ENCODE measurements at places on chromosomes 5 and 9. TPM values are rescaled to one million over a fixed set of nuclear protein-coding genes. Genes with fewer than 3 reads are reported as not detected.

Gene PPIP5K2
- 54.2 TPM for total RNA-seq

GRCh38 chr9:134179918-134180785 is 15.8 kb upstream of the RNU6ATAC start:
- no peak for ATAC-seq

- ATAC-seq, result no peak
Observed at GRCh38 chr9:91073811-91074771, 272.5 kb downstream of the SYK start.

DNA sequence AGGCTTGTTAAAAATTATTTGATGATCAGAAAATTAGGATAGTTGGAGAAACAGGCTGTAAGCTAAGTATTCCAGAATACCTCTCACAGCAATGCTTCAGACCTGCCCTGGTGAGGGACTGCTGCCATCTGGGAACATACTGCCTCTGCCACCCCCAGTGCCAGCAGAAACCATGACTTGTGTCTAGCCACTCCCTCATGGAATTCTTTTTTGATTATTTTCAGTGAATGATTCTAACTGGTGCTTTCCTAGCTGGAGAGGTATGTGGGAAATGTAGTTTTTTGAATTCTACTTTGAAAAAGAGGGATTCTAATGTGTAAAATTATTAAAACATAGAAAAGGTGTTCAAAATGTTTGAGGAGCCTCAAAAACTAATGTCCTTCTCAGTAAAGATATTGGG is 126.3 kb downstream of the HMHB1 start:
- ATAC-seq, result no peak

Gene CACNA1B
- total RNA-seq, result 12.5 TPM

- no peak for ATAC-seq
Observed at GRCh38 chr5:116764941-116765340, 190.3 kb upstream of the SEMA6A start.

DNA sequence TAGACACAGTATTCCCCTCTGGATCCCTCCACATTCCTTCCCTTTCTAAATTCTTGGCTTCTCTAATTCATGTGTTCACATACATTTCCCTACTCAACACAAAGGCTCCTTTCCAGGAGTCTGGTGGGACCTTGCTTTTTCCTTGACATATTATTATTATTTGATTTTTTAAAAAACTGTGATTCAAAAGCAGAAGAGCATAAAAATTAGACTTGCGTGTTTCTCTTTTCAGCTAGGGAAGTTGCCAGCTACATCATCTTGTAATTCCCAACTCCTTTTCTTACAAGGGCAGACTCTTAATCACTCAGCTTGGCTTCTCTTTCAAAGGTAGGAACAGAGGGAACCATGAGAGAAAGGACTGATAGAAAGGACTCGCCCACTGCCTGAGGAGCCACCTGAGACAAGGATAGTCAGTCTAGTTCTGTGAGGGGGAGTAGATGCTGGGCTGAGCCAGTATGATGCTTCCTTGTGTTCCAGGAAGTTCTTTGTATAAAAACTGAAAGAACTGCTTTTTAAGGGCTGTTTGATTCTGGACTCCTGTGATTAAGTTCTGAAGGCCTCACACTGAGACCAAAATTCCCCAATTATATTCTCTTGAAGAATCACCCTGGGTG is 51.0 kb upstream of the DPYSL3 start:
- ATAC-seq, result no peak

DNA sequence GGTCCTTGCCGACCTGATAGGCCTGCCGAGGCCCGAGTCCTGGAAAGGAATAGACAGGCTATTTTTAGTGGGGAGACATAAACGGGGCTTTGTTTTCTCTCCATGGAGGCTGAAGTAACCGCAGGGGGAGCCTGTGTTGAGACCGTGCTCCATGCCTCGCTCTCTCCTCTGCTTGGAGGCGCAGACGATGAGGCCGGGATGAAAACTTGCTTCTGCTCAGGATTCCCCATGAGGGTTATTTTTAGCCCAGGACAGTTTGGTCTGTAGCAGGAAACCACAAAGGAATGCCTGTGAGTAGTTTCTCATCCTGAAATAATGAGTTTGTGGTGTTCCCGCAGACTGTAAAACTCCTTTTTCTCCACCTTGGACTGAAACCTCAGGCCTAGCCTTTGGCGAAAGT is 81.9 kb upstream of the RARS1 start:
- no peak for ATAC-seq

- peak; percentile 69 for ATAC-seq
Observed at GRCh38 chr5:72064801-72065570, 42.3 kb upstream of the MAP1B start.

DNA sequence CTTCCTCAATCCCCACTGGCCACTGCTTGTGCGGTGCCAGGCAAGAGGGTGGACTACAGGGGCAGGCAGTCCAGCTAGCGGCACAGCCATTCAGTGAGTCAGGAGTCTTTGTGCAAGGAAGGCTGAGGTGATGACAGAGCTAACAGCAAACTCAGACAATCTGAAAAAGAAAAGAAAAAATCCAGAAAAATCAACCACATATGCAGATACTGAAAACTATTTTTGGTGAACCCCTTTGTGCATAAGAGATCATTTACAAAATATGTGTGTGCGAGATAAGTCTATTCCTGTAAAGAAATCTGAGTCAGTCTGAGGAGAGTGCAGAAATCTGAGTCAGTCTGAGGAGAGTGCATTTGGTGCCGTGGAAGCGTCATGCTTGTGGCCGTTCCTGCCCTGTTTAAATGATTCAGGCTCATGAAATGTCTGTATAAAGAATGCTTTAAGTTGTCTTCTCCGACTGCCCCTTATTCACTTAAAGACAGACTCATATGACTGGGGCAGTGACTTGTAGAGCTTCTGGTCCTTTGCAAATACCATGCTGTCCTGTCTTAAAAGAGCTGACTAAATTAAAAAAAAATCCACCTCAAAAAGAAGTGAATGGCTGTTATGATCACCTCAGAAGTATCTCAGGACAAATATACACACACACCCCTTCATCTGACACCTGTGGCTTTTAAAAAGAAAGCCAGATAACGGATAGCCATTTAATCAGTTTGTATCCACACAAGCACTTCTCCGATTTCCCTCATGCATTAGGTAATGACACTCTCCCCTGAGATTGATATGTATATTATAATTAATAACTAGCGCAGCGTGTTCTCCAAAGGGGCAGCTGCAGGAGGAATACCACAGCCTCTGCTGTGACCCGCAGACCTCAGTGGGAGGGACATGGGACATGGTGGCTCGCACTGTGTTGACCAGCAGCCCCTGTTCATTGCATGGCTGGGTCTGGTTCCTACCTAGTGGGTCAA is 47.3 kb downstream of the TRIO start:
- ATAC-seq, result peak; percentile 79

Gene IL7R
- 1.0 TPM for total RNA-seq

DNA sequence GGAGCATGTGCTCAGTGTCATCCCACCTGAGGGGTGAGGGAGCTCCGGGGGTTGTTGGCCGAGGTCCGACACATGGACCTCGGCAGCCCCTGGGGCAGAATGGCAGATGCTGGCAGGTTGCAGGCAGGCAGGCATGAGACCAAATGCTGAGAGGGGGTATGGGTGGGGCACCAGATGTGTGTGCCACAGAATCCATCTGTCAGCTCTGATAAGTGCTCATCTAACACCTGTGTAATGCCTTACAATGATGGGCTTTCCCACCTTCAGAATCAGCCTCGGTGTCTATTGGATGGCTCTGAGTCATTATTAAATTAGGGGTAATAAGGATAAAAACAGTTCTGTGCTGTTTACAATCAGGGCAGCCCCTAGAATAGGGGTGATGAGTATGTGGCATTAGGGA is 73.1 kb upstream of the SAP30L start:
- no peak for ATAC-seq

DNA sequence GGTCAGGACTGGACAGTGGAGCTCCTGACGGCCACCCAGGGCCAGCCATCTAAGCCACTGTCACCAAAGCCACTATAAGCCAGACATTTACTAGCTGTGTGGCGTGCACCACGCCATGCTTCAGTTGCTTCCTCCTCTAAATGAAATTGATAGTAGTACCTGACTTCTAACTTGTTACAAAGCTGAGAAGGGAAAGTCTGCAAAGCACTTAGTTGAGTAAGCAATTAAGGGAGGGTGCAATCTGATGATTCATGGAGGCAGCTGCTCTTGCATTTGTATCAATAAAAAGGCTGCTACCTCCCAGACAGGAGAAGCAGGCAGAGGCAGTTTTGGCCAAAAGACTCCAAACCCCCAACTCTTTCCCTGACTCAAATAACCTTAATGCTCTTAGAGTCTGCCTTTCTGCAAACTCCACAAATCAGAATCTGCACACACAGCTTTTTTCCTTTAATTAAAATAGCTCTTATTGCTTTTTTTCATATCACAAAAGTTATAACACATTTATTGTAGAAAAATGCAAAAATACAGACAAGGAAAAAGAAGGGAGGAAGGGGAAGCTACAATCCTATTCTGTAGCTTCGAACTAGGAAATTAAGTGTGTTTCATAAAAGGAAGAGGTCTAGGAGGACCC is 19.3 kb upstream of the RAPGEF1 start:
- no peak for ATAC-seq

DNA sequence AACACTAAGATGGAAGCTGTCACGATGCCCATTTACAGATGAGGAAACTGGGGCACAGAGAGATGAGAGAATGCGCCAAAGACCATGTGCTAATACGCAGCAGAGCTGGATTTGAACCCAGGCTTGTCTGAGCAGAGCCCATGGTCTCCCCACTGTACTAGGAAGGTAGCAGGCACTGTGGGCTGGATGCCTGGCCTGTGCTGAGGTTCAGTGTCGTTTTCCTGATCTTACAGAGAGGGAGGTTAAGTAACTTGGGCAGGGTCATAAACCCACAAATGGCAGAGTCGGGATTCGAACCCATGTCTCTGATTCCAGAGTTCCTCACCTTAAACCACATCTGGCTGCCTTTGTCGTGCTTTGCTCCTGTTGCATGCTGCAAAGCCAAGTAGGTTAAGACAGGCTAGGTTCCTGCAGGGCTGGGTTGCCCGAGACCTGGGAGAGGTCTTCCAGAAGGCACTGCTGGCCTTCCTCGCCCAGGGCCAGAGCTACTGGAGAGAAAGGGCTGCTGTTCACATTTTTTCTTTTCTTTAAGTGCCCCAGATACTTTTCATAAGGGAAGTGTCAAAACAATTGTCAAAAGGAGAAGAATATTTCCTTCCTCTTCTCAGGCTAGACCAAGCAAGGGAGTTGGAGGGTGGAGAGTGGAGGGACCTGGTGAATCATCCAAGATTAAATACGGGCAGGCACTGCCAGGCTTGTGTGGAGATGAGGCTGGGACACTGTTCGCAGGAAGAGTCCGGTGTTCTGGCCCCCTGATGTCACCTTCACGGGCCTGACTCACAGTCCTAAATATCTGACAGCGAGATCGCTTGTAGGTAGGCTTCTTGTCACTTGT is 3.2 kb downstream of the NEK6 start:
- ATAC-seq, result peak; percentile 56

GRCh38 chr5:2562036-2562435 is 189.4 kb downstream of the IRX2 start:
- no peak for ATAC-seq

Gene SLC23A1
- total RNA-seq, result 1.9 TPM

DNA sequence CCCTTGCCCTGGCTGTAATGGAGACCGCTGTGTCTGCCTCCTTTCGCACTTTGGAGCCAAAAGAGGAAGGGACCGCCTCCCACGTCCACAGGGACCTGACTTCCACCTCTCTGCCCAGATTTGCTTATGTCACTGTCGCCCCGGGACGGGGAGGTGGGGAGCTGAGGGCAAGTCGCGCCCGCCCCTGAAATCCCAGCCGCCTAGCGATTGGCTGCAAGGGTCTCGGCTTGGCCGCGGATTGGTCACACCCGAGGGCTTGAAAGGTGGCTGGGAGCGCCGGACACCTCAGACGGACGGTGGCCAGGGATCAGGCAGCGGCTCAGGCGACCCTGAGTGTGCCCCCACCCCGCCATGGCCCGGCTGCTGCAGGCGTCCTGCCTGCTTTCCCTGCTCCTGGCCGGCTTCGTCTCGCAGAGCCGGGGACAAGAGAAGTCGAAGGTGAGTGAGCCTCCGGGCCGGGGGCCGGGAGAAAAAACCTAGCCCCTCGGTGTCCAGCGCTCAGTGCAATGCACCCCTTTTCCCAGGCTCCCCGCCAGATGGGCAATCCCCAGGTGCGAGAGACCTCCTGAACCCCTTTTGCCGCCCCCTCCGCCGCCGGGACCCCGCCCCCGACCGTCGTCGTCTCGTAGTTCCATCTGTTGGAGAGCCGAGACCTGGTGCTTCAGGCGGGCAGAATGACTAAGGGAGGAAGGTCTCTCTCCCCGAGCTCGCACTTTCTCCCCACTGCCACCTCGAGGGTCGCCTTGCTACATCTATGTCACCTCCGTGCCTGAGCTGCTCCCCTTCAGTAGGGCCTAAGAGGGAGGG is at the start of gene GPX3:
GPX3 (plus strand) TSS at position 288 of the 807 bp plus-strand sequence; CDS start at position 352, 64 bp downstream.
- ATAC-seq, result peak; percentile 98

Gene FOXE1
- 0.25 TPM for total RNA-seq

Gene ERGIC1
- 98.4 TPM for total RNA-seq

GRCh38 chr5:108696951-108697715 is 50.6 kb upstream of the FER start:
- ATAC-seq, result no peak

DNA sequence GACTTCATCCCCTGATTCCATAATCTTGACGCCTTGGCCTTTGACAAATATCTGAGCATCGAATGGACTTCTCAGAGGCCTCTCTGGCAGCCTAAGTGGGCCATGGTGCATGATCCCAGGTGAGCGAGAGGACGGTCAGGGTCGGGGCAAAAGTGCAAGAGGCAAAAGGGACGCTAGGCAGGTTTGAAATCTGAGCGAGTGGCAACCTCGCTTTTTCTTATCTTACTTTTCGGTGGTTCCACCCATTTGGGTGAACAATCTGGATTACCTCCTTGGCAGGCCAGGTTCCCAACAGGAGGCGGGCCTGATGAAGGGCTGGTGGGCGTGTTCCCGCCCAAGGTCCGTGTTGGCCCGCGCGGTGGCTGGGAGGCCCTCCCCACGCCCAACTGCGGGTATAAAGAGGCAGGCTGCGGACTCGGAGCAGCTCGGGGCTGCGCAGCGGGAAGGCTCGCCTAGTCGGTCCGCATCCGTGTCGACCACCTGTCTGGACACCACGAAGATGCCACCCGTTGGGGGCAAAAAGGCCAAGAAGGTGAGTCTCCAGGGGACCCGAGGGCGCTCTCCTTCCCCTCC is at the start of gene BHMT:
BHMT (plus strand) TSS at position 423 of the 573 bp plus-strand sequence; CDS start at position 500, 77 bp downstream.
- no peak for ATAC-seq

- peak; percentile 57 for ATAC-seq
Observed at GRCh38 chr5:10351199-10351905, 2.1 kb upstream of the MARCHF6 start.

Gene FAM221B
- 0.32 TPM for total RNA-seq

GRCh38 chr9:5976674-5977397 is 38.6 kb downstream of the RANBP6 start:
- ATAC-seq, result no peak

Gene ACTBL2
- total RNA-seq, result not detected

Gene ELAVL2
- total RNA-seq, result 333 TPM

Gene OBP2B
- total RNA-seq, result not detected

DNA sequence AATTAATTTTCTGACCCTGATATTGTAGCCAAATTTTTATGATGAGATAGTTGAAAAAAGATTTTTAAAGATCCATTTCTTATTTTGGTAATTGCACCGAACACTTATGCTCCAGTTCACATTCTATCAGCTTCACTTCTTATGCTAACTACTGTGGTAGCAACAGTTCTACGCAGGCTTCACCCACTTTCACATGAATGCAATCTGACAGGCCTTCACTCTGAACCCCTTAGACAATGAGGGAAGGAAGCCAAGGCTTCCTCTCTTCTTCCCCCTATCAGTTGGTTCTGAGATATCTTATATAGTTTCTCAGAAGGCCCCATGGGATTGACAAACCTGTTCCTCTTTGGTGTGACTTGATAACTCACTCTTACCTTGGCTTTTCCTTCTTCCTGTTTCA is 185.8 kb downstream of the CETN3 start:
- ATAC-seq, result no peak

- ATAC-seq, result no peak
Observed at GRCh38 chr9:32424616-32425015, 40.2 kb downstream of the ACO1 start.

Data from motor neuron (in vitro differentiated cells).